ENCODE measurements at places on chromosomes 6 and 20. TPM values are rescaled to one million over a fixed set of nuclear protein-coding genes. Genes with fewer than 3 reads are reported as not detected.

Gene ATP9A
- 0.42 TPM for total RNA-seq

Gene ADAM33
- total RNA-seq: not detected

Gene GPR63
- 3.6 TPM for total RNA-seq

Gene FAM217B
- 13.4 TPM for total RNA-seq

DNA sequence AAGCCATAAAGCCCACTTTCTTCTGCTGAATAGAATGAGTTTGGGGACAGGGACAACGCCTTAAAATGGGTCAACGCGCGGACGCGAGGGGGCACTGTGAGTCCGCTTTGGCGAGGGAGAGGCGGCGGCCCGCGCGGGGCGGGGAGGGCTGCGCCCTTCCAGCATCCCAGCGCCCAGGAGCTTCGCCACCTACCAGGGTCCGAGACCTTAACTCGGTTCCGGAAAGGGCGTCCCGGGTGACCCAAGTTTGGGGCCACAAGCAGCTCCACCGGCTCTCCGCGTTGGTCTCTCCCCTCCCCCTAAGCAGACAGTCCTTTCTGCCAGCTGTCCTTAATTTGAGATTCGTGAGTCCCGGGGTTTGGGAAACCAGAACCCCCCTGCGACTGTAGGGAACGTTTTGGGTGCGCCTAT, 1.8 kb upstream of the SAMD5 start:
- peak; percentile 85 for DNase-seq

- no peak for DNase-seq
These were observed 52.5 kb upstream of the SPTLC3 start for GRCh38 chr20:12956303-12956702.

DNA sequence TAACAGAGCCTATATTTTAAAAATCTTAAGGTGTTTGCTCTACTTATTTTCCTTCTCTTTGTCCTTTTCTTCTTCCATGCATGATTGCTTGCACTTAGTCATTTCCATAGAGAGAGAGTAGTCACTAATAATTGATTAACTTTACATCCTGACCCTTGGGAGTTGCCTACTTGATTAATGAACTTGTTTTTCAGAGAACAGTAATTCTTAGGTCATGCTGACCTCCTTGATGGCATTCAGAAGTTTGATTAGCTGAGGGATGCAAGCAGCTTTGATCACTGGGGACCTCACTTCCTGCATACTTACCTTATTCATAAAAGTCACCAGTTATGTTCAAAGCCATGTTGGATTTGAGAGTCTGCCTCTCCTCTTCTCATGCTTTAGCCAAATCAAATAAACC, 715.6 kb upstream of the ID4 start:
- DNase-seq: no peak

DNA sequence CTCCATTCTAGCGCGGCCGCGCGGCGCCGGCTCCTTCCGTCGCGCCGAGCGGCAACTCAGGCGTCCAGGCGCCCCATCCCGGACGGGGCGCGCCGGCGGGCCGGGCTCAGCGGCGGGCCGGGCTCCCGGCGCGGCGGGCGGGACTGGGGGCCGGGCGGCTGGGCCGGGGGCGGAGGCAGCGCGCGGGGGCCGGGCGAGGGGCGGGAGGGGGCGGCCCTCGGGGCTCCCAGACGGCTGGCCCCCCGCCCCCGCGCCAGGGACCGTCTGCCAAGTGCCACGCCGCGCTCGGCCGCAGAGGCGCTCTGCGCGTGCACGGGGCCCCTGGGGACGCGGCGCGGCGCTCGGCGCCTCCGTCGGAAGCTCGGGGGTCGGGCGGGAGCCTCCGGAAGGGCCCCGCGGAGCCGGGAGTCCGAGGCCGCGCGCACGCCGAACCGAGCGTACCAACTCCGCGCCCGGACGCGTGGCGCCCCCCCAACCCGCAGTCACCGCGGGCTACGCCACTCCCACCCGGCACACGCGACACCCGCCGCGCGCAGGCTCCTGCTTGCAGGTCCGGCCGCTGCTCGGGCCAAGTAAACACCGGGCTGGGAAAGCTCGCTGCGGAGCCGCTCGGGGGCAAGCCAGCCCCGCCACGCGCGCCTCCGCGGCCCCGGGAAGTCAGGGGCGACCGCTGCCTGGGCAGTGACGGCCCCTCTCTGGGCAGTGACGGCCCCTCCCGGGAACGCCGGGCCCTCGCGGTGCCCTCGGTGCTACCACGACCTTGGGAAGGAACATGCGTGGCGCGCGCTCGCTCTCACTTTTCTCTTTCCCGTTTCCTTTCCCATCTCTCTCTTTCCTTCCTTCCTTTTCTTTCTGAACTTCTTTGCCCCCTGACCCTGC, at the start of gene PREX1:
PREX1 (minus strand) TSS at position 145 of the 879 bp plus-strand sequence; CDS start at position 6, 139 bp downstream.
- DNase-seq: peak; percentile 97

- DNase-seq: no peak
These were observed 43.8 kb downstream of the CEP57L1 start for GRCh38 chr6:109139109-109139508.

GRCh38 chr6:33781131-33781975, 7.6 kb downstream of the LEMD2 start:
- DNase-seq: no peak

DNA sequence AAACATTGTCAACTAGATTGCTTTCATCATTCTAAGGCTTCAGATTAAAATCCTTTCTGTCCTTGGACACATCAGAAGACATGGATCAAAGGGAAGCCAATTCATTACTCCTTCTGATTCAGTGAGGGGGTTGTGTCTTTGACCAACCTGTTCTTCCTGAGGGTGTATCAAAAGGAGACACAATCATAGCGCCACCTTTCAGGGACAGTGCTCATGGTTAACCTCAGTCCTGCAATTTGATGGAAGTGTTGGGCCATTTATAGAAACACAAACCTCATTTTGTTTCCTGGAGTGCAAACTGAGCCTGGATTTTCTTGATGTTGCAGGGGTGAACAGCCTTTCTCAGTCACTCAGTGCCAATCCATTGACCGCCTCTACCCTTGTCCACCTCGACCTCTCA, 163.9 kb upstream of the SCGN start:
- no peak for DNase-seq

DNA sequence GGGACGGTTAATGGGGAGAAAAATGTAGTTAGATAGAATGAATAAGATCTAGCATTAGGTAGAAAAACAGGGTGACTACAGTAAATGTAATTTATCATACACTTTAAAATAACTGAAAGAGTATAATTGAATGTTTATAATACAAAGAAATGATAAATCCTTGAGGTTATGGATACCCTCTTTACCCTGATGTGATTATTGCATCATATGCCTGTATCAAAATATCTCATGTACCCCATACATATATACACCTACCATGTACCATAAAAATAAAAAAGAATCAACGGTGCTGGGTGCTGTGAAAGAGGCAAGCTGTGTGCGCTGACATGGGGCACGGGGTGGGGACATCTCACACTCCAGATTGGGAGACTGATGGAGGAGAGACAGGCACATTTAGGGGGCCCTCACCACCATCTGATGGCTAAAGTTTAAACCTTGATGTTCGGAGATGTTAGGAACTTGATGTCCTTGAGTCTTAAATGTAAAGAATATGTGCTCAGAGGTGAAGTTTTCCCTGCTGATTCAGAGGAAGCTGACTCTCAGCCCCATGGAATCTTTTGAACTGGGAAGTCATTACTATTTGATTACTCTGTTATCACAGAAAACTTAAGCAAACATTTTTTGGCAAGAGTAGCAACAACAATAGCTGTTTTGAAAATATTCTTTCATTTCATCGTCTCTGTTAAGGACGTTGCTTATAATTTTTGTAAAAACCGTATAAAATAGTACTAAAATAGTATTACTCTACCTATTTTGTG, 26.4 kb upstream of the RFPL4B start:
- no peak for DNase-seq

- DNase-seq: no peak
These were observed 315.9 kb downstream of the NKAIN2 start for GRCh38 chr6:124119596-124119995.

- DNase-seq: no peak
These were observed 16.6 kb downstream of the CENPW start for GRCh38 chr6:126356526-126356925.

DNA sequence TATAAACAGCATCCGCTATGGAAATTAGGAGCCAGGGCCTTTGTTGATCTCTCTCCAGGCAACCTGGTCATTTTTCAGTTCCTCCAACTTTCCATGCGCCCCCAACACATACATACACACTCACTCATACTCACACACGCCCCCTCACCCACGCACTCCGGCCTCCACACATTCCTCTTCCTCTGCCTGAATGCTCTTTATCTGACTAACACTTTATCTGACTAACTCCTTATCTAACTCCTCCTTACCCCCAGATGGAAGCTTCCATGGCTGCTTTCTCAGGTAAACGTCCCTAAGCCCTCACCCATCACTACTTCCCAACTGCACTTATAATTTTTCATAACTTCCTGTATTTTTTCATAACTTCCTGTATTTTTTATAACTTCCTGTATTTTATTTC, 17.4 kb downstream of the CASS4 start:
- peak; percentile 80 for DNase-seq

DNA sequence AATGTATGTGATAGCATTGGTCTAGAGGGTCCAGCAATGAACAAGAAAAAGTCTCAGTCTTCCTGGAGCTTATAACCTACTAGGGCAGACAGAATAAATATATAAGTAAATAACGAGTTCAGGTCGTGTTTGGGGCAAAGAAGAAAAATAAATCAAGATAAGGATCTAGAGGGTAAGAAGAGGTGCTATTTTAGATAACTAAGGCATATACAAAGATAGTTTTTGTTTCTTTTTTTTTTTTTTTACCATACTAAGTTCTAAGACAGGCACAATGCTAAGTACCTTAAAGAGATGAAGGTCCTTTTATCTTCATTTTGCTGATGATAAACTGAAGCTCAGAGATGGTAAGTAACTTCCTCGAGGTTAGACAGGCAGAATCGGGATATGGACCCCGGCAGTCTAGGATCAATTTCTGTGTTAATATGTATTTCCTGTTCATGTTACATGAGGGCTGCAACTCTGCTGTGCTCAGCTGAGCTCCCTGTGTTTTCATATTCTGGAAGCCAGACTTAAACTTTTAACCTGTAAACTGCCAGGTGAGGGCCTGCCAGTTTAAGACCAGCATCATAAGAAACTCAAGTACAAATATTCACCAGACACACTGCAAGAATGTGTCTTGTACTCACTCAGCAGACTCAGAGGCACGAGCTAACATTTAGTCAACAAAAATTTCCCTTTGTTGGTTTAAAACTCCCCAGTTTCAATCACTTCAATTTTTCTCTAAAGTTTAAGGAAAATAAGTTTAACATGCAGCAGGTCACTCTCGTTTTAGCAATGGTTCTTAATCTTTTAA, 23.3 kb downstream of the SESN1 start:
- no peak for DNase-seq

DNA sequence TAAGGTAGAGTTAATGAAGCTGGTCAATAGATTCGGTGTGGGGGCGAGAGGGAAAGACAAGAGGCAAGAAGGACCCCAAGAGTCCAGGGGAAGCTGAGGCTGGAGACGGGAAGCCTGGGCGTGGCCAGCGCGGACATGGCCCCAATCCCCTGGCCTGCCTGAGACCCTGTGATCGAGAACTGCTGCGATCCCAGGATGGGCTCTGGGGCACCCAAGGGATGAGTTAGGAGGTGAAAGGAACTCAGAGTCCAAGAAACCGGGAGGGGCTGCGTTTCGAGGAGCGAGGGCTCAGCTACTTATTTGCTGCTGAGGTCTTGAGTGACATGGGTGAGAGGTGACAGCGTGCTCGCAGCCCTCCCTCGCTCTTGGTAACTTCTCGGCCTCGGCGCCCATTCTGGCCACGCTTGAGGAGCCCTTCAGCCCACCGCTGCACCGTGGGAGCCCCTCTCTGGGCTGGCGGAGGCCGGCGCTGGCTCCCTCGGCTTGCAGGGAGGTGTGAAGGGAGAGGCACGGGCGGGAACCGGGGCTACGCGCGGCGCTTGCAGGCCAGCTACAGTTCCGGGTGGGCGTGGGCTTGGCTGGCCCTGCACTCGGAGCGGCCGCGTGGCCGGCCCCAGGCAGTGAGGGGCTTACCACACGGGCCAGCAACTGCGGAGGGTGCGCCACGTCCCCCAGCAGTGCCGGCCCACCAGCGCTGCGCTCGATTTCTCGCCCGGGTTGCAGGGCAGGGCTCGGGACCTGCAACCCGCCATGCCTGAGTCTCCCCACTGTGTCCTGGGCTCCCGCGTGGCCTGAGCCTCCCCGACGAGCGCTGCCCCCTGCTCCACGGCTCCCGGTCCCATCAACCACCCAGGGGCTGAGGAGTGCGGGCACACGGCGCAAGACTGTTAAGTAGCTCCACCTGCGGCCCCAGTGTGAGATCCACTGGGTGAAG, 58.2 kb downstream of the IRF4 start:
- no peak for DNase-seq

DNA sequence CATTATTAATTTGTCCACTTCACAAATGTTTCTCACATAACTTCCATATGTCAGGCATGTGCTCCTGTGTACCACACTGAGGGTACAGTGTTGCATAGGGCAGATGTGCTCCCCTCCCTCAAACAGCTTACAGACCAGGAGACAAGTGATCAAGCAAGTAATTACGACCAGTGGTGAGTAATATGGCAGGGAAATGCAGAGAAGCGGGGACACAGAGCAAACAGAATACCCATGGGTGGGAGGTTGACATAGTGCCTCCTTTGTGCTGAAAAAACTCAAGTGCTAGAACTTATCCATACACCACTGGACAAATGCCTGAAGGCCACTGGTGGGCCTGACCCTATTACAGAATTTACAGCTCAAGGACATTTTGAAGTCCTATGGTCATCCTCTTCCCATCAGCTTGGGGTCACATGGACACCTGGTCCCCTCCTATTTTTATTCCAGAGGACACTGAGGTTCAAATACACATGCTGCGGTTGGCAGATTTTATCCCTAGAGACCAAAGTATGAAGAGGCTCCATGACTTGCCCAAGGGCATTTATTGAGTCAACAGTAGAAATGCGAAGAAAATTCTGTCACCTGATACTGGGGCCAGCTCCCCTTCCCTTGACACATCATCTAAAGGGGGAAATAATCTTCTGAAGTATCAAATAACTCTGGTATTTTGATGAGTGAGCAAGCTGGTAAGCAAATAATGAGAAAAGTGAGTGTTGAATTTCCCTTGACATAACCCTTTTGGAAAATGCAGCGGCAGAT, 116.6 kb downstream of the QRSL1 start:
- no peak for DNase-seq

DNA sequence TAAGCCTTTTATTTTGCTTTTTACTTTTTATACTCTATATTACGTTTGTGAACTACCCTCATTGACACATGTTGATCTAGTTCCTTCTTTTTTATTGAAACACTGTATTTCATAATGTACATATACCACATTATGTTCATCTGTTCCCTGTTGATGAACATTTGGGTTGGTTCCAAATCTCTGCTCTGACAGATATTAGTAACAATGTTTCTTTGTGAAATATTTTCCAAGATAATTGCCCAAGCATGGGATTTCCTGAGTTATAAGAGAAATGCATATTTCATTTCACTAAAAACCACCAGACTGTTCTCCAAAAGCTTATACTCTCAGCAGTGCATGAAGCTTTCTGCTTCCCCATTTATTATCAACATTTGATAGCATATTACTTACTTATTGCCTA, 44.2 kb upstream of the TNFRSF21 start:
- DNase-seq: no peak
